ENCODE measurements at places on chromosomes 7 and 10. TPM values are rescaled to one million over a fixed set of nuclear protein-coding genes. Genes with fewer than 3 reads are reported as not detected.

The TAC1 gene
- total RNA-seq = under 0.01 TPM

The MRLN gene
- not detected for total RNA-seq

The SDK1 gene
- total RNA-seq = 8.6 TPM

The SPDYE8 gene
- total RNA-seq = not detected

The ACSM6 gene
- total RNA-seq = not detected

The UCMA gene
- total RNA-seq = not detected

The BICC1 gene
- total RNA-seq = 64.7 TPM

The SORCS3 gene
- total RNA-seq = not detected

The TMEM270 gene
- total RNA-seq = not detected

The TFEC gene
- total RNA-seq = under 0.01 TPM

The ADAM12 gene
- total RNA-seq = 33.9 TPM

Data from fibroblast of lung (primary cell).